ENCODE measurements at places on chromosomes 3 and 15.

DNA sequence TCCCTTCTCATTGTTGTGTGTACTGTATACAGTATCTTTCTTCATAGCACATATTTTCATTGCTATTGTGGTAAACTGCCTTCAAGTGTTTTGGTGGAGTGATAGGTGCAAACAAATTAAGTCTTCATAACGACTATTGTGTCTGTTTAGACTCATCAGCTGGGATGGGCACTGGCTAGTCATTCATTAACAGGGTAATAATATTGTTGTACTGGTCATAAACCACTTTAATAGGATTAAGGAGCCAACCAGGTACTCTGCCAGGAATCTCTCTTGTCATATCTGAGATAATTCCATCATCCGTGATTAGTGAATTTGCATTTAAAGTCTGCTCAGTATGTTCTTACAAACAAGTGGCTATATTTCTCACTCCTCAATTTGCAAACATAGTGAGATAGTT lies 10.2 kb upstream of the TMEM45A start:
- no peak for DNase-seq

GRCh38 chr15:31446546-31446945 lies 119.9 kb downstream of the KLF13 start:
- no peak for DNase-seq

GRCh38 chr15:51536965-51537574 lies 85.5 kb downstream of the DMXL2 start:
- DNase-seq, result no peak

DNA sequence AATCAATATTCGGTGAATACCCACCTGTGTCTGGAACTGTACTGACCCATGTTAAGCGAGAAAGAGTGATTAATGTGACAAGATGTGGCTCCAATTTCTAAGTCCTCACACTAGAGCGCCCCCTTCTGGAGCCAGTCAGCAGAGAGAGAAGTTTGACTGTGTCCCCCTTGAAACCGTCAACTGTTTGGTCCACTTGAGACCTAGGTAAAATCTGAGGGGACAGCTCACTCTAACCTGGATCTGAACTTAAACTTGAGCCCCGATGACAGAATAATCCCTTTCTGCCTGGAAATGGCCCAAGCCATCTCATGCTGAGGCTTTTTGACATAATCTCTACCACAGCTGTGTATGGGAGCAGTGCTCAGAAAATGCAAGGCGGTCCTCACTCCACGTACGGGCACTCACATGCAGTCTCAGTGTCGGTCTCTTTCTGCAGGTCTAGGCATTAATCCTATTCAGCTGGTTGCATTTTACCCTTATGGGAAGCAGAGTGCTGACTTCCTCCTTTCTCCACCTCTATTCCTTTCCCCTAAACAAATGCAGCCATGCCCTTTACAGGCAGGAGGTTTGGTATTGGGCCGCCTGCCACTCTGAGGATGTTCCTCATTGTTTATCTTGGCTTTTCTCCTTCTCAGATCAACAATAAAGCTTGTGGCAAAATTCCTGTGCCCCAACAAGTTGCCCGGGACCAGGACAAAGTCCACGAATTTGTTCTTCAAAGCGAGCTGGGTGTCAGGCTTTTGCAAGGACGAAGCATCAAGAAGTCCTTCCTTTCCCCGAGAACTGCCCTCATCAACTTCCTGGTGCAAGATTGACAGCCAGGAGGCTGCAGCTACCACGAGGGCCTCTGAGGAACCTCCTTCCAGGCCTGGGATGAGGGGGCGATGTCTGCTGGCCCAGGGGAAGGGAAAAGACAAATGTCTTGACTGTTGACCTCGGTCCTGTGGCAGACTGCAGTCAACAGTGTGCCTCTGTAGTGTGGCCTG lies 47.5 kb upstream of the LIMD1 start:
- peak; percentile 88 for DNase-seq

DNA sequence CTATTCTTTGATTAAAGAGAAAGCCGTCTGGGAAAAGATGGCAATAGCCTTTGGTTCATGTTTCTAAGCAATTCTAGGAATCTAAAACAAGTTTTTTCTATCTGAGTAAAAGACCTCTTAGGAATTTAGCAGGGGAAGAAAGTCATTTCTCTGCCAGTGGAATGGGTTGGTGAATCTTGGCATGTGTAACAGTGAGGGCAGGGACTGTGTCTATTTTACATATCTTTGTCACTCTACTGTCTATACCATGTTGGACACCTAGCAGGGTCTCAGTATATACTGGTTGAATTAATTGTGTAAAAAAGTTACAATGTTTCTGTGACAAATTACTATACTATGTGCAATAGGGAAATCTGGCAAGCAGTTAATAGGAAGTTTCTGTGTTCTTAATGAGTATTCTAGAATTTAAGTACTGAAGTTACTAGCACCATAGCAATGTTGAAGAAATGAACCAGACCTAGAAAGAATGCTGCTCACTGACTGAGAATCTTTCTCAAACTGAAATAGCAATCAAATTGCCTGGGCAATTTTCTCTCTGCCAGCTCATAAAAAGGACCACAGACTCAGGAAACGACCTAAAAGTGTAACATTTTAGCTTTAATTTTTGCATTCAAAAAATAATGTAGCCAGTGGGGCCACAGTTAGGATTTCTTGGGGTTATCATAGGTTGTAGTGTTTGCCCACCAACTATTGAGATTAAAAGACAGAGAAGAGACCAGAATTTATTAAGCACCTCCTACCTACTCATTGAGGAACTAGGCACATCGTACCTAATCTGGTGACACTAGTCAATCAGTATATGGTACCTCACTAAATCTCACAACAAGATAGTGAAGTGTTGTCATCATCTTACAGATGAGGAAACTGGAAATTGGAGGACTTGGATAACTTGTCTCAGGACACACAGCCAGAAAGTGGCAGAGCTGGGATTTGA lies 56.2 kb upstream of the LEKR1 start:
- DNase-seq, result no peak

DNA sequence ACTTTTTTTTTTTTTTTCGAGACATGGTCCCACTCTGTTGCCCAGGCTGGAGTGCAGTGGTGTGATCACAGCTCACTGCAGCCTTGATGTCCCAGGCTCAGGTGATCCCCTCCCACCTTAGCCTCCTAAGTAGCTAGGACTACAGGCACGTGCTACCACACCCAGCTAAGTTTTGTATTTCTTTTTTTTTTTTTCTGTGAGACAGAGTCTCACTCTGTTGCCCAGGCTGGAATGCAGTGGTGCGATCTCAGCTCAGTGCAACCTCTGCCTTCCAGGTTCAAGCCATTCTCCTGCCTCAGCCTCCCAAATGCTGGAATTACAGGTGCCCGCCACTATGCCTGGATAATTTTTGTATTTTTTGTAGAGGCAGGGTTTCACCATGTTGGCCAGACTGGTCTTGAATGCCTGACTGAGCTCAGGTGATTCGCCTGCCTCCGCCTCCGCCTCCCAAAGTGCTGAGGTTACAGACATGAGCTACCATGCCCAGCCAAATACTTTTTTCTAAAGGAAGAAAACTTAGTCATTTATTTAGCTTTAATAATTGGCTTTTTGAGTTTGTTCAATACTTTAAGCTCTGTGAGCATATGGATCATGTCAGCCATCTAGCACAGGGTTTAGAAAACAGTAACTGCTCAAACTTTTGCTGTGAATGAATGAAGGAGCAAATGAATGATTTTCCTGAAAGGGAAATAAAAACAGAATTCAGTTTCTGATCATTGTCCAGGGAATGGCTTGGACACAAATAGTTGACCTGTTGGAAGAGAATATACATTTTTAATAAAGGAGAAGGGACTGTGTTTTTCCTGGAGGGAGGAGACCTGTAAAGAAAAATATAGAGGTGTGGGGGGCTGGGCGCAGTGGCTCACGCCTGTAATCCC lies 26.0 kb downstream of the UBE2E1 start:
- no peak for DNase-seq

- no peak for DNase-seq
These were observed 126.8 kb upstream of the SUCLG2 start for GRCh38 chr3:67781218-67781617.

DNA sequence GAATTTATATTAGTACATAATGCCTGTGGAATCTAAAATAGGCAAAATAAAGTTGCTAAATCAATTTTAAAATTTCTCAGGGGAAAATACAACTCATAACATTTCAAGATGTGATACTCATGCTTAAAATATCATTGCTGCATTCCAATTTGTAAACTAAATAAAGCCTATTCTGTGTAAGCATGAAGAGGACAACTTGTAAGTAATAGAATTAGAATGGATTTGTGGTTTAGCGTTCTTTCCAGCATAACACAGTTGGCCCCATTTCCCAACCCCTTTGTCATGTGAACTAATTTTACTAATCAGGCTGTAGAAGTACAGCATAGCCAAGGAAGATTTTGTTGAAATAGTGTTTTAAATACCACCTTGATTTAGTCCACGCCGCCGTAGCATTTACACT lies 437.2 kb downstream of the SI start:
- peak; percentile 77 for DNase-seq

DNA sequence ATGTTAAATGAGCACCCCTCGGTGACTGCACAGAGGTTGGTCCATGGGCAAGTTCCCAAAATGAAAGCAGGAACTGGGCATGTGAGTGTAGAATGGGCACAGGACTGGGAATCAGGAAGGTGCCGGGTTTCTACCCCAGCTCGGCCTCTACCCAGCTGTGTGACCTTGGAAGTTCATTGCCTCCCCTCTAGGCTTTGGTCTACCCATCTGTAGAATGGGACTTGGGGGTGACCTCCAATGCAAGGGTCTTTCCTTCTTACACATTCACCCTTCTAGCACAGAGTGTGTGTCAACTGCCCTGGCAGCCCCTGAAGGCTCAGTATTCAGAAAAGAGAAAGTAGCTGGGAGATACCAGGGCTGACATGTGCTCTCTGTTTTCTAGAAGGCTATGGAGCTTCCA lies 72.3 kb upstream of the PIAS1 start:
- DNase-seq, result no peak

DNA sequence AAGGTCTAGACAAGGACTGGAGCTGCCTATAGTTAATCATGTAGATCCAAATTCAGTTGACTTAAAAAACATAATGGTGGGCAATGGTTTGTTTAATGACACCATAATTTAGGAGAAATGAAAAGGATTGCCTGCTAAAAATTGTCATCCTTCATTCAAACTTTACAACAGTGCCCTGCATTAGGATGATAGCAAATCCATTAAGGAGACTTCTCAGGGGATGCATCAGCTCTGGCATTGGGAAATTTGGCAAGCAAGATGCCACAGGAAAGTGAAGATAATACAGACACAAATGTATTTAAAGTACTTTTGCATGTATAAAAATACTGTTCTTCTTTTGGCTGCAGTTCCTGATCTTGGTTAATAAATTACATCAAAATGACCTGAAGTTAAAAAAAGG lies 93.1 kb upstream of the SKOR1 start:
- no peak for DNase-seq

- no peak for DNase-seq
These were observed 2.7 kb upstream of the ITIH3 start for GRCh38 chr3:52791928-52792327.

DNA sequence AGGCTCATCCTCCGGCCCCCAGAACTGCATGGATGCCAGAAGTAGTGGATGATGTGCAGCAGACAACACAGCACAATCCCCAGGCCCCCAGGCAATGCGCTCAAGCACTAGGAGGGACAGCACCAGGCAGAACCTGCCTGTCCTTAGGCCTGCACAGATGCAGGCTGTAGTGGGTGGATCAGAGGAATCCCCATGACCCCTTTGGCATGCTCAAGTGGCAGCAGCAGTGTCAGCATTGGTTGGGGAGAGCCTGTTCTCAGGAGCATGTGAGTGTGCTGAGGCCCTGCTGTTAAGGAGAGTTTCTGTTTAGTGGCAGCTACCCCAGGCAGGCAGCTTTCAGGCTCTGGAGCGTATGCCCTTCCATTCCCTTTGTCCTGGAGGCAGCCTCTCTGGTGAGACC lies 25.1 kb upstream of the CD200R1L start:
- DNase-seq, result no peak

GRCh38 chr15:82750831-82751180 lies 41.1 kb upstream of the AP3B2 start:
- peak; percentile 11 for DNase-seq

DNA sequence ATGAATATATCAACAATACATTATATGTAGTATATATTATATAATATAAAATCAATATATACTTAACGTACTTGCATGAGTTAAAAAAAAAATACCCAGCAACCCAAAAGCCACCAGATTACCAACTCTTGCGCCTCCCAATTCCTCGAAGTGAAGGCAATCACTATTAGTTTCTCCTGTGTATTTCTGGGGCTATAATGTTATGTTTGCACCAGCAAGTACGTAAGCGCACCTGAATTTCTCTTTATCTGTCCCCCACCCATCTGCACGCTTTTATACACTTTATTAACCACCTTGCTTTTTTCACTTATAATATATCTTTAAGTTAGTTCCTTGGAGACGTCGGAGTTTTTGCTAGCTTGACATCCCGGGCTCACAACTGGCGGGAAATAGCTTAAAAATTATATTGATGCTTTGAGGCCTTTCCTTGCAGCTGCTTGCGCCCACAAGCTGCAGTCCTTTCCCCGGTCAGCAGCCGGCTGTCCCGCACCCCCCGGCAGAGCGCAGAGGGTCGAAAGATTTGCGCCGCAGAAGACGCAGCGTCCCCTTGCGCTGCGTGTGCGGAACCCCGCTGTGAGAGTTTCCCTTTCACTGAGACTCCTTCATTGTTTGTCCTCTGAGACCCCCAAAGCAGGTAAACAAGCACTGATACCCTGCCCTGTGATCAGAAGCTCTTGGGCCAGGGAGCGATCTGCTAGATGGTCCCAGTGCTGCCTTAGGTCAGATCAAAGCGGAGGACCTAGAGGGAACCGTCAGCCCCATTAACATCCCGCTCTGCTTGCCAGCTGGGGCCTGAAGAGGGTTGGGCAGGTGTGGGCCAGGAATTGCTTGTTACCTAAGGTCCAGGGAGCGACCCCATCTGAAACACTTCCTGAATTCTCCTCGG lies 8.9 kb upstream of the EOMES start:
- no peak for DNase-seq

DNA sequence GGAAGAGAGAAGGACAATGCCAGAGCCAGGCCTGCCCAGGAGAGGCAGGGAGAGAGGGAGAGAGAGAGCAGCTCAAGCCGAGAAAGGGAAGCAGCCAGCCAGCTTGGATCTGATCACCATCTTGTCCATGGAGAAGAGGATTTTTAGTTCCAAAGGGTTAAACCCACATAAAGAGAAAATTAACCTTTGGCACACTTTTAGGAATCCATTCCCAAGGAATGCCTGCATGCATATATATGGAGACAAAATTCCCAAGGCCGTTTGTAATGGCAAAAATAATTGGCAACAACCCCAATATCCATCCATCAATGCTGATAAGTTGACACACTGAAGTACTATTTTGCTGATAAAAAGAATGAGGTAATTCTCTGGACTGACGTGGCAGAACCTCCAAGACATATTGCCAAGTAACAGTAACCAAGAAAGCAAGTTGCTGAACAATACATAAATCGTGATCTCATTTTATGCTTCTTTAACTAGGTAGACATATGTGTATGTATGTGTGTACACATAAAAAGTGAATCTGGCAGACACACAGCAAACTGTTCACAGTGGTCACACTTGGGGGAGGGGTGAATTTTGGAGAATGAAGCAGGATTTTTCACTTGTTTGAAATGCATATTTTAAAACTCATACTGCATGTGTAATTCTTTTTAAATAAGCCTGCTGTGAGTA lies 7.5 kb upstream of the STRA6 start:
- DNase-seq, result peak; percentile 76

GRCh38 chr15:68654786-68655560 lies 76.2 kb downstream of the CORO2B start:
- DNase-seq, result no peak
